ENCODE measurements at places on chromosomes 11 and 22.

DNA sequence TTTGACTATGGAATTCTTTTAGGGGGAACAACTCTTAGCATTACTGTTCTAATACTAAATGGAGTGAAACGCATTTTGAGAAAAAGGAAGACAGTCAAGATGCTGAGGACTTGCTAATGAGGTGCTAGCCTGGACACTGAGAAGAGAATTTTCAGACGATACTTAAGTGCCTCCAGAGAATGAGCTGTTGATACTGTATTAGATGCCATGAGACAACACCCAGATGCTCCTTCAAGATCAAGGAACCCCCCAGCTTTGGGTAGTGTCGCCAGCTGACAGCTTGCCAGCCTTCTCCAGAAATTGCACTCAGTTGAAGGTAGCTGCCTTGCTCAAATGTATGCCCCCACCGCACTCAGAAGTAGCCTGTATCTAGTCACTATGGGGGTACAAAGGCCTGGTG lies 52.5 kb upstream of the SLC36A4 start:
- DNase-seq, result no peak

GRCh38 chr22:36234919-36235318 lies 4.4 kb downstream of the APOL2 start:
- DNase-seq, result no peak

GRCh38 chr11:35932681-35933319 lies 11.1 kb upstream of the LDLRAD3 start:
- DNase-seq, result no peak

- no peak for DNase-seq
Measured at GRCh38 chr11:130369141-130369691, 54.5 kb upstream of the ZBTB44 start.

DNA sequence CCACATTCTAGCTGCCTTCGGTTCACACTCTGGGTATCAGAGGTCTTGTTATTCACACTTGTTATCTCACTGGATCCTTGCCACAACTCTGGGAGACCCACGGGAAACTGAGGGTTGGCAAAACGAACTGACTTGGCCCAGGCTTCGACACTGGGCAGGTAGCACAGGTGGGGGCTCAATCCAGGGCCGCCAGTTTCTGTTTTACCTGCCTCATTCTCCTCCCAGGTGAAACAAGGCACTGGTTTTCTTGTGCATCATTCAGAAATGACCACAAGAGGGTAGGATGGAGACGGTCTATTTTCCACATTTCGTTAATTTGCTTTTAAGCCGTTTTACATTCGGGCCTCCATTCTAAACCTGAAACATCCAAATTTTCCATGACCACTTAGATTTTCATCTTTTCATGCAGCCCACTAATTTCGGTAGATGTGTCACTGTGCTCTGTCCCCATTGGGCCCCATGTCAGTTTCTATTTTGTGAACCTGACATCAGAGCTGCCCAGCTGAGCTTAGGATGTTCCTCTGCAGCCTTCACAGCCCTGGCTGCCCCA lies 108.1 kb downstream of the KIAA1671 start:
- DNase-seq, result no peak

GRCh38 chr22:41654322-41654721 lies 33.2 kb downstream of the XRCC6 start:
- DNase-seq, result no peak

GRCh38 chr11:11117730-11118129 lies 235.3 kb downstream of the CSNK2A3 start:
- DNase-seq, result no peak

DNA sequence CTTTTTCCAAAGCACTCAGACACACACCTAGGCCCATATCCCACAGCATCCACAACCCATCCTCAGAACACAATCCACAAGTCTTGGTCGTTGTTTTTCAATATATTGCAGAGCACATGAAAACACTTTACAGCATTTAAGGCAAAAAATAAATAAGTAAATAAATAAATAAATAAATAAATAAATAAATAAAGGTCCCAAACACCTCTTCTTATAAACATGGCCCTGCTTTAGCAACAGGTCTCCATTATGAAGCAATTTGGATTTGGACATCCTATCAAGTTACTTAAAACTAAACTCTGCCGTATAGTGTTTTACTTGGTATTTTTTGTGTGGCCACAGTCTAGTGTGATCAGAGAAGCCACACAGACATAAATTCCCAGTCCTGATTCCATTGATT lies 10.7 kb upstream of the PLEKHA7 start:
- no peak for DNase-seq

- DNase-seq, result no peak
Measured at GRCh38 chr22:27745809-27746208, 55.7 kb downstream of the MN1 start.

DNA sequence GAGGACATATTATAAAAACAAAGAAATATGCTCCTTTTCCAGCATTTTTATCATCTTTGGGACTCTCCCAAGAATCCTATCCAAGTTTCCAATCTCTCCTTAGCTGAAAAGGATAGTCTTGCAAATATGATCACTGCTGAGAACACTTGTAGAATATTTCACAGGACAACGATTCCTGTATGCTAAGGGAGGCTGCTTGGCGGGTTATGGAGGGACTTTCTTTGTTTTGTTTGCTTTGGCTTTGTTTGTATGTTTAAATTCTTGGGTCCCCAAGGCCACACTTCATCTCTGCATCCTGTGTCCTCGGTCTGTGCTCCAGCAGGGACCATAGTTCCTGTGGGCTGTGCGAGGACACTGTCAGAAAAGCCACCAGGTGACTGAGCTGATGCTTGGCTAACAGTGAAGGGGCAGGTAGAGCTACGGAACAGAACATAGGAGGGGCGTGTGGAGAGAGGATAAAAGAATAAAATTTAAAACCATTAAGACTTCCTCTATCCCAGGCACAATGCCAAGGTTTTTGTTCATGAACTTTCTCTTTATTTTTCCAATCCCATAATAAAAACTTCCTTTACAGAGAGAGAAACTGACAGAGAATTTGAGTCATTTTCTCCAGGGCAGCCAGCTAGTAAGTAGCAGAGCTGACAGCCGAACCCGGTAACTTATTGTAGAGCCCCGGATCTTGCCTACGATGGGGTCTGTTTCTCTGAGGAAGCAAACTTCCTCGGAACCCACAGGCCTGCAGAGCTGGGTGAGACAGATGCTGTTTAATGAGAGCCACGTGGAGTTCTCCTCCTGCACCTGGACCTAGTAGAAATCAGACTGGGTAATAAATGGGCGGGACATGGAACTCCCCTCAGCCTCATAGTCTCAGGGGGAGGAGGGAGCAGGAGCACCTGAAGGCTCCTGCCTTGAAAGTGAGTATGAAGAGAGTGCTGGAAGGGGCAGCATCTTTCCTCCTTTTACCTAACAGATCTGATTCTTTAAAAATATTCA lies at the start of gene IZUMO1R:
TSS of gene IZUMO1R (plus strand) at position 615 of the 993 bp plus-strand sequence. CDS start 1,057 bp downstream, outside the sequence.
- no peak for DNase-seq

GRCh38 chr22:35721960-35722359 lies 4.3 kb downstream of the APOL5 start:
- no peak for DNase-seq

DNA sequence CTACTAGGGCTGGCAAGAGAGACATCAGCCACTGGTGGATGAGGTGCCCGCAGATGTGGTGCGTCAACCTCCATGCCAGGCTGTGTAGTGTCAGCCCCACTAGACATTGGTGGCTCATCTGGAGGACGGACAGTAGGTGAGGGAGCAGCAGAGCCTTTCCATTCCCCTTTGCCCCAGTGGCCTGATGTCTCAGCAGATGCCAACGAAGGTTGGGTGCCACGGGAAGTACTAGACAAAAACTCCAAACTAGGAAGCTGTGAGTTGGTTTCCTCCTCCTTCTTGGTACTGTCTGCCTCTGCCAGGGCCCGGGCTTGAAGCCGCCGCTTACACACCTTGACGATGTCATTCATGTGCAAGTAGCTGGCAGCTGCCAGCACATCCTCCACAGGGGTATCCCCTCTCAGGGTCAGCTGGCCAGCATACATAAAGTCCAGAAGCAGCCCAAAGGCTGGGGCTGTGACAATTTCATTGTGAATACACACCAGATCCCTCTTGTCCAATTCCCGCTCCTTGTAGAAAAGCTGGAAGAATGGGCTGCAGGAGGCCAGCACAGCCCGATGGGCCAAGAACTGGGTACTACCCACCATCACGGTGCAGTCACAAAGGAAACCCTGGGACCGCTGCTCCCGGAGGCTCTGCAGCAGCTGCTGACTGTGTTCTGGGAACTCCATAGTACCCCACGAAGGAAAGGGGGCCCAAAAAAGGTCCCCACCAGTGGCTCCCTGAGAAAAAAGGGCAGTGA lies 795 bp downstream of the ZBTB3 start:
- no peak for DNase-seq

GRCh38 chr11:13288375-13289029 lies 10.9 kb downstream of the BMAL1 start:
- DNase-seq, result no peak

DNA sequence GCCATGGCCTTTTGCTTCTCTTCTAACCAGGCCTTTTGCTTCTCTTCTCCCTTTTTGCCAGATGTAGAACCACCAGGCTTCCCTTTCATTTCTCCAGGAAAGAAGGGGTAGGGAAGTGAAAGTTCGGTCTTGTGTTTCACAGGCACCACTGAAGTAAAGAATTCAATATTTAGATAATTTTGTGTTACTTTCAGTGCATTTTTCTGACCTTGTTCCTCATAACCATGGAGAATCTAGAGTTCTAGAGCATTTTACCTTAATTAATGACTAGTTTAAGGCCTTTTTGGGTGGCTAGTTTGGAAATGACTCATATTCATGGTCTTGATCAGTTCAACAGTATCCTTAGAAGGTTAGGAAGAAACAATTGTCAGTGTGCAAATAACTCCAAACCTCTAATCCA lies 22.7 kb downstream of the GRAMD1B start:
- DNase-seq, result no peak

DNA sequence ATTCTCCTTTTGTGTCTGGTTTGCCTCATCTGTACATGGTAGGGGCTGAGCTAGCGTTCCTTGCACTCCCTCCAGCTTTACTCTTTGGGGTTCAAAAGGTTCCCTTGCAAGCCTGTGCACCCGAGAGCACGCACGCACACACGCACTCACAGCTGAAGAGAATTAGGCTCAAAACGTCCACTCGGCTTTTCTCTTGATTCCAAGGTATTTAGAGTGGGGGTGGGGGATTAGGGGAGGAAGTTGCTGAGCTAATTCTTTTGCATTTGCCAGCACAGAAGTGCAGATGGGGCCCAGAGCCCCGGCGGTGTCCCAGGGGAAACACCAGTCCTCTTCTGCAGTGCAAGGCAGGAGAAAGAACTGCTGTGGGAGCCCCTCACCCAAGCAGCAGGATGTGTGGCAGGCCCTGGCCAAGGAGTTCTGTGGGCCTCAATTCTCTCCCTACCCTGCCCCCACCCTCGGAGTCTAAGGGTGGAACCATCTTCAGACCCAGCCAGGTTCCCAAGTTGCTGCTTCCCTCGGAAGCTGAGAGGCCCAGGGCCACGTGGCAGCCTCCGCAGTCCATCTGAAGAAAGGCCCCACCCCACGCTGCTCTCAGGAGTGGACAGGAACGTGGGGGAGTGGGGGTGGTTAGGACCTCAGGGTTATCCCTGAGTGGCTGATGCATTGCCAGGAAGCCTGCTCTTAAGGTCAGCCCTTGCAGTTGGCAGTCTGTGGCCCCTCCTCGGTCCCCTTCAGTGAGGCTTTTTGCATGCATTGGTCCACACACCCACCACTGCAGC lies 3.8 kb upstream of the KCNQ1OT1 start:
- no peak for DNase-seq

DNA sequence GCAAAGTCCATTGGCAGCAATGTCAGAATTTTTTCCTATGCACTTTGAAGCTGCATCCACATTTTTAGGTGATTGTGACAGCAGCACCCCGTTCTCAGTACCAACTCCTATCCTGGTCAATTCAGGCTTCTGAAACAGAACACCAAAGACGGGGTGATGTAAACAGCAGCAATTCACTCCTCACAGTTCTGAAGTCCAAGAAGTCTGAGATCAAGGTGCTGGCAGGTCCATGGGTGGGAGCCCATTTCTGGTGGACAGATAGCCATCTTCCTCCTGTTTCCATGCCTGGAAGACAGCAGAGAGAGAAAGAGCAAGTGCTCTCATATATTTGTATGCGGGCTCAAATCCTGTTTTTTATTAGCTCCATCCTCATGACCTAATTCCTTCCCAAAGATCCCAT lies 471.2 kb downstream of the BRD1 start:
- DNase-seq, result no peak

DNA sequence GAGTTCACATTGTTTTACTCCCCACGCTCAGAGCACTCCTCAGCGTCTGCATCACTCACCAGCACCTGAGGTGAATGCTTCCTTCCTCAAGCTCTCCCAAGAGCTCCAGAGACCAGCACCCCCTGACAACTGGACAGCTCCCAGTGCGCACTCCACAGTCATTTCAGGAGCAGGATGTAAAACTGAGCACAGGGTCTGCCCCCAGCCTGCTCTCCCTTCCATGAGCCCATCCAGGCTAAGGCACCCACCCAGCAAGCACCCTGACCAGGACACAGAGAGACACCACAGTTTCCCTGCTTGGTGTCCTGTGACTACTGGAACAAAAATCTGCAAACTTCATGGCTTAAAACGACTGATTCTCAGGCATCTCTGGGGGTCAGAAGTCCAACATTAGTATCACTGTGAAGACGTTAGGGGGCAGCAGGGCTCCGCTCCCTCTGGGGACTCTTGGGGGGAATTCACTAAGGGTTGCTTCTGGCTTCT lies 3.3 kb downstream of the SCGB1D2 start:
- no peak for DNase-seq

DNA sequence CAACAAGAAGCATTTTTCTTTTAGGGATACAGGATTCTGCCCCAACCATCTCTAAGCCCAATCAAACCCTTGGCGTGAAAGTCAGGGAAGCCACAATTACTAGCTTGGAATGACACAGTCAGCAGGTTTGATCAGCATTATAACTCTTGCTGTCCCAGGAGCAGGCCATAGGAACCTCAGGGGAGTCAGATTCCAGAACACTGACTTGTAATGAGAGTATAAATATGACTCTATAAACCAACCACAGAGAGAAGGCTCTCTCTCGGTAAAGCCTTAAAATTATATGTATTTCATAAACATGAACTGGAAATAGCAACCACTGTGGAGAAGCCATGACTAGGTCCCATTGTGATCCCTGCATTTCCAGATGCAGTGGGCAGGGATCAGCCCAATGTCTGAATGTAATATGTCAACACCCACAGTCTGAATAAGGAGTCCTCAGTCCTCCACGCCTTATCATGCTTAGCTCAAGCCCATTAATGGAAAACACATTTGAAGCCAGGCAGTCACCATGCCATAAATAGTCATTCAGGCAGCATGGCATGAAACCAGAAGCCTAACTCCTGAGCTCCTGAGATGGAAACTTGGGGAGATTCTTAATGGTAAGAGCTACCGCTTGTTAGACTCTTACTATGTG lies 99.1 kb upstream of the MTNR1B start:
- DNase-seq, result no peak
